ENCODE measurements at places on chromosomes 5 and 9.

GRCh38 chr5:175254155-175254554 is 189.8 kb downstream of the DRD1 start:
- no peak for DNase-seq

- peak; percentile 8 for DNase-seq
These were observed 40.5 kb downstream of the GPR21 start for GRCh38 chr9:123073991-123074422.

DNA sequence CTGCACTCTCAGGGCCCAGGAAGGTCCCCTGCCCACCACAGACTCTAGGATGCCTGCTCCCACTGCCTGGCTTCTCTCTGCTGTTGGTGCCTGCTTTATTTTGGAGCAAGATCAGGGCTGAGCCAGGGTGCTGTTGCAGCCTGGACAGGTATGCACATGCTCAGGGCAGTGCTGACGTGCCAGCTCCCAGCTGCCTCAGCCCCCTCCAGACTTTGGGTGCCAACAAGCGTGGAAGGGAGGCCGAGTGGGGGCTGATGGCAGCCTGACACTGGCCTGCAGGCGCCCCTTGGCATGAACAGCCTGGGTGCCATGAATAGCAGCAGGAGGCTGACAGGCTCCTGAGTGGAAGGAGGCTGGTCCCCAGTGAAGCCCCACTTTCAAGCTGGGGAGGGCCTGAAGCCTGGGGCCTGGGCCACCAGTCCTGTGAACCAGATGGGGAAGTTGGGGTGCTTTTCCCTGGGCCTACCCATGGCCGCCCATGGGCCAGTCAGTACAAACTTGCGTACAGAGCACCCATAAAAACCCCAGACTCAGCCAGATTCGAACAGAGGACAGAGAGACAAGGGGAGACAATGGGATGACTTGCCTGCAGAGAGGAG is 6.8 kb downstream of the AMBP start:
- no peak for DNase-seq

DNA sequence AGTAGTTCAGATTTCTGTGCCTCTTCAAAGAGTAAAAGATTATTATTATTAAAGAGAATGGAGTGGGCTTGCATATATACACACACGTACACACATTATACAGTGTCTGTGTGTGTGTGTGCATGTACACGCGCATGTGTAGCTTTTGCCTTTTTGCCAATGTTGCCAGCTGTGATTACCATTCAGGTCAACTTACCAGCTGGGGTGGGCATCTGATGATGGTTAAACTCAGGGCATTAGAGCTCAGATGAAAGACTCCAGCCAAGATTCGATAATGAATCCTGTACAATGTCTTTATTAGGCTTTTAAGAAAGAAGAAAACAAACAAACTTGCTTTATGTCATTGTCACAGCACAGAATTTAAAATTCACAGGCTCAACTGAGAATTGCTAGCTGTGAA is 296.5 kb upstream of the DMAC1 start:
- no peak for DNase-seq

- DNase-seq = no peak
These were observed 680.0 kb downstream of the SEMA5A start for GRCh38 chr5:8865686-8866374.

Data from AG04450 (cell line).